CD4-positive, alpha-beta T cell (primary cell): ENCODE measurements at places on chromosomes 13 and 19. TPM values are rescaled to one million over a fixed set of nuclear protein-coding genes. Genes with fewer than 3 reads are reported as not detected.

The KIR3DL2 gene
- 1.6 TPM for total RNA-seq

The TTC9B gene
- not detected for total RNA-seq

The CEACAM3 gene
- total RNA-seq: not detected

The LYPD4 gene
- not detected for total RNA-seq

The PCDH17 gene
- 0.05 TPM for total RNA-seq

The ATXN8OS gene
- not detected for total RNA-seq

The C5AR1 gene
- total RNA-seq: 5.8 TPM

The ERVK3-1 gene
- total RNA-seq: 153 TPM

The CBARP gene
- total RNA-seq: 0.22 TPM

DNA sequence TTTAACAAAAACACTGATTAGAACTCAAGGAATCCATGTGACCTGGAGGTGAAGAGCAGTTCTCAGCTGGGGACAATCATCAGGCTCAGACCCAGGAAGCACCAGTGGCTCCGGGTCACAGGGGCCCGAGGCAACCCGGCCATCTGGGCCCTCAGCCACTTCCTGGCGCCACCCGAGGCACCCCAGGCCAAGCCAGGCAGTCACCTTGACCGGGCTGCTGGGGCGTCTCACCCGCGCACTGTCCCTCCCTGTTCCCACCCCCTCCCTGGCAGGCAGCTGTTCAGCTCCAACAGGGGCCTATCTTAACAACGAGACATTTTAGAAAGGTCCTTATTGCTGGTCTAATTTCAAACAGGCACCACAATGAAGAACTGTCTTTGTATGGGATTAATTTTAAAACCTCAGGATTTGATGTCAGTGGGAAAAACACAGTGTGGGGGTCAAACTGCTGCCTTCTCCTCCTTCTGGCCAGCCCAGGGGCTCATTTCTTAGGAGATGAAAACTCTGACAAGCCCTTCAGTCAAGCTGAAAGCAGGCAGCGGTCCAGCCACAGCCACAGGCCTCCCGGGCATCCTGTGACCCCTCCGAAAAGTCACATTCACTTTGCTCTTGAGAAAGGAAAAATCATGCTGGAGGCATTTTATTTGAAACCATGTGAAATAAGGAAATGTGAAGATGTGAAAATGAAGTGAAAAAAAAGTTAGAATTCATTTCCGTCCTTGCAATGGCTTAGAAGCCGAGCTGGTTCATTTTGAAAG, 83.3 kb downstream of the KCTD15 start:
- no peaks in the 10 kb centered on the region for H3K36me3 ChIP-seq
- H3K4me3 ChIP-seq: no peak overlapping the region
- peaks cover 2% of the 10 kb centered on the region for H3K27me3 ChIP-seq
- no peak for DNase-seq
- H3K27ac ChIP-seq: no peak overlapping the region

- H3K27ac ChIP-seq: no peak overlapping the region
- no peak for DNase-seq
- H3K27me3 ChIP-seq: no peaks in the 10 kb centered on the region
- peak overlapping the region; percentile 20 for H3K4me3 ChIP-seq
- peaks cover 13% of the 10 kb centered on the region for H3K4me1 ChIP-seq
- peaks cover 30% of the 10 kb centered on the region for H3K36me3 ChIP-seq
Measured at GRCh38 chr13:51420681-51421490, 31.9 kb downstream of the INTS6 start.

DNA sequence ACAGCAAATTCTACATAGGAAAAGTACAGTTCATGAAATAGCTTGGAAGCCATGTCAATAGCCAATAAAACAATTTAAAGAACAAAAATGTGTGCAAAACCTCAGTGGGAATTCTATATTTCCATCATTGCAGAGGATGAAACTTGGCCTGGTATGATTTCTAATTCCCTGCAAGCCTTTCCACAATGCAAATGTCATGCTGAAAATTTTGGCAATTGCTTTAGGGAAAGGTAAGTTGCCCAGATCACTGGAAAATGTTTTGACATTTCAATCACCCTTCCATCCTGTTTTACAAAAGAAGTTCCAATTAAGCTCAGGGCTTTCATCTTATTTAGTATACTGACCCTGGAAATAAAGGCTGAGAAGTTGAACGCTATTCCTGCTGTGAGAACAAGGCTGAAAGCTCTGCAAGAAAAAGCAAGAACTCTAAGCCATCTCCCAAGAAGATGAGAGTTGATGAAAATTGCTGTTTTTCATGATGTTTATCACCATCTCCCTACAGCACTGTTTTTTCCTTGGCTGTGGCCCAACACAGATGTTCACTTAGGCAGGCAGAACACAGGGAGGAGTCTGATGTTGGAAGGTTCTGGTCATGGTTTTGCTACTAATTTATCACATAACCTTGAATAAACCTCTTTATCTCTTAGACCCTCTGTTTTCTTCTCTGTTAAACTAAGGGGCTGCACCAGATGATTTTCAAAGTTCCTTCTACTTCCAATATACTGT, 263.7 kb downstream of the KCTD12 start:
- no peaks in the 10 kb centered on the region for H3K36me3 ChIP-seq
- H3K27me3 ChIP-seq: no peaks in the 10 kb centered on the region
- no peak overlapping the region for H3K4me3 ChIP-seq
- no peak overlapping the region for H3K27ac ChIP-seq
- no peak for DNase-seq

DNA sequence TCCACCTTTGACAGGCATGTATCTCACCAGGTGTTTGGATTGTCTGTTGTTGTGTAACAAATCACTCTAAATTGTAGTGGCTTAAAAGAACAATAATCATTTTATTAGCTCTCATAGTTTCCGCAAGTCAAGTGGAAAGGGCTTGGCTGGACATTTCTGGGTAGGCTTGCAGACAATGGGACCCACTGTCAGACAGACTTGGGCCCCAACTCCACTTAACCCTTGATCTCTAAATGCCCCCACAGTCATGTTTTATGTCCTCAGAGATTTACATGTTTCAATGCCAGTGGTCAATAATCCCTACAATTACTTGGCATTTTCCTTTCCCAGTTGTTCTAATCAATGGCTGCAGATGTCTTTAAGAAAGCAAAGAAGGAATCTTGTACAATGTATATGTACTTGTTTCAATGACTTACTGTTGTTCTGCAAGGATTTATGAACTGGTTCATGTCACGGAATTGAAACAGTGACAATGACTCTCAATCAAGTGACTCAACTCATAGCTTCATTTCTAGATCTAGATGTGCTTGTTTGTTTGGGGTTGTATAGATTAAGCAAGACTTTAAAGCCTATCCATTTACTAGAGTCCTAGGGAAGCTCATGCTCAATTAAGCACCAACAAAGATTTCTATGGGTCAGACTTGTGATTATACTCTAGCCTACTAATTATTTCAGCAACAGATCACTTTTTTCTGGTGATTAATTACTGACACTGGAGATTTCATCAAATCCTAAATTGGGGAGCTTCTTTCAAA, 510.1 kb upstream of the NBEA start:
- no peak for DNase-seq
- H3K4me3 ChIP-seq: no peak overlapping the region
- H3K27ac ChIP-seq: no peak overlapping the region
- no peaks in the 10 kb centered on the region for H3K27me3 ChIP-seq
- no peaks in the 10 kb centered on the region for H3K36me3 ChIP-seq

- H3K27me3 ChIP-seq: no peaks in the 10 kb centered on the region
- H3K4me3 ChIP-seq: no peak overlapping the region
- H3K27ac ChIP-seq: no peak overlapping the region
- no peaks in the 10 kb centered on the region for H3K4me1 ChIP-seq
Measured at GRCh38 chr13:78478183-78478582, 125.2 kb downstream of the POU4F1 start.

DNA sequence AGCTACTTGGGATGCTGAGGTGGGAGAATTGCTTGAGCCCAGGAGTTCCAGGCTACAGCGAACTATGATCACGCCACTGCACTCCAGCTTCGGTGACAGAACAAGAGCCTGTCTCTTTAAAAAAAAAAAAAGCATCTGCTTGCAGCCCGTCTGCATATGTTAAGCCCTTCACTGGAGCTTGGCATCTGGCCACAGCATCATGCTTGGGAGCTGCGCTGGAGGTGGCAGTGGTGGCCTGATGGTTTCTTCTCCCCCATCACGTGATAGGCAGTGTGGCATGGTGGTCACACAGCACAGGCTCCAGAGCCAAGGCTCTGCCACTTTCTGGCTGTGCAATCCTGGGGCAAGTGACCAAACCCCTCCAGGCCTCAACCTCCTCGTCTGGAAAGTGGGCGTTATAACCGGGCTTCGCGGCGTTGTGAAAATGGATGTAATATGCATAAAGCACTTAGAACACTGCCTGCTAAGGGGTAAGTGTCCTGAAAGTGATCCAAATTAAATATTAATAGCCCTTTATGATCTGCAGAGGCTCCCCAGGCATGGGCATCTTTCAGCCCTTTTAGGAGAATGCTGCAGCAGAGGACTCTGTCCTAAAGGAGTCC, 24.4 kb downstream of the MARK4 start:
- H3K27me3 ChIP-seq: no peaks in the 10 kb centered on the region
- H3K36me3 ChIP-seq: peaks cover 58% of the 10 kb centered on the region
- no peak overlapping the region for H3K4me3 ChIP-seq
- DNase-seq: no peak
- no peak overlapping the region for H3K27ac ChIP-seq

- H3K4me3 ChIP-seq: no peak overlapping the region
- no peaks in the 10 kb centered on the region for H3K36me3 ChIP-seq
- no peak for DNase-seq
- no peak overlapping the region for H3K27ac ChIP-seq
- H3K4me1 ChIP-seq: peaks cover 16% of the 10 kb centered on the region
Measured at GRCh38 chr19:39710333-39710890, 6.1 kb downstream of the LGALS14 start.

- H3K27me3 ChIP-seq: no peaks in the 10 kb centered on the region
- no peak for DNase-seq
- no peak overlapping the region for H3K4me3 ChIP-seq
- no peaks in the 10 kb centered on the region for H3K36me3 ChIP-seq
Measured at GRCh38 chr13:110168999-110169933, 137.7 kb downstream of the COL4A1 start.

DNA sequence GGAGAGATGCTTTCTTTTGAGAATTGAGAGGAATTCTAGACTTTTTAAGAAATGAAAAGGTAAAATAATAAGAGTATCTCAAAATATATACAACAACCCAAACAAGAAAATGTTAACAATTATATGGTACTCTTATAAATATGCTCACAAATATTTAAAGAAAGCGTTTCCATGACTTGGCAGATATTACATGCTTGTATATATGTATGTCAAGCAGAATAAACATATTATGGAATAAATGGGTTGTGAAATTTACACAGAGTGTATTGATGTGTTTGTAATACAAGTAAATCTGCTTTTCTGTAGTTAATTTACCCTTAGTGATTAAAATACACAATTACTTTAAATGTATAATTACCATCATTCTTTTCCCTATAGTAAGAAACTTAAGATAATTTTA, 65.8 kb downstream of the GPC6 start:
- no peak overlapping the region for H3K27ac ChIP-seq
- H3K4me3 ChIP-seq: no peak overlapping the region
- DNase-seq: no peak
- no peaks in the 10 kb centered on the region for H3K4me1 ChIP-seq

GRCh38 chr19:13051557-13052165, 51.0 kb downstream of the LYL1 start:
- peaks cover 5% of the 10 kb centered on the region for H3K27me3 ChIP-seq
- no peak for DNase-seq
- H3K36me3 ChIP-seq: no peaks in the 10 kb centered on the region
- peak overlapping the region; percentile 3 for H3K4me3 ChIP-seq
- peaks cover 14% of the 10 kb centered on the region for H3K4me1 ChIP-seq

GRCh38 chr13:84730376-84730775, 848.1 kb upstream of the SLITRK1 start:
- no peaks in the 10 kb centered on the region for H3K36me3 ChIP-seq
- H3K27me3 ChIP-seq: no peaks in the 10 kb centered on the region
- H3K27ac ChIP-seq: no peak overlapping the region

- no peaks in the 10 kb centered on the region for H3K4me1 ChIP-seq
- no peak overlapping the region for H3K4me3 ChIP-seq
- H3K27me3 ChIP-seq: no peaks in the 10 kb centered on the region
- DNase-seq: no peak
Measured at GRCh38 chr13:93857126-93857525, 622.4 kb downstream of the DCT start.

- DNase-seq: no peak
- H3K4me1 ChIP-seq: peaks cover 56% of the 10 kb centered on the region
- no peak overlapping the region for H3K4me3 ChIP-seq
- H3K36me3 ChIP-seq: no peaks in the 10 kb centered on the region
Measured at GRCh38 chr19:10233946-10234345, 2.8 kb upstream of the S1PR2 start.

- no peak overlapping the region for H3K4me3 ChIP-seq
- no peaks in the 10 kb centered on the region for H3K27me3 ChIP-seq
- no peak overlapping the region for H3K27ac ChIP-seq
- DNase-seq: no peak
- no peaks in the 10 kb centered on the region for H3K36me3 ChIP-seq
Measured at GRCh38 chr13:55652657-55653056, 1488.1 kb upstream of the PRR20A start.

GRCh38 chr13:74027161-74027779, 106.9 kb downstream of the KLF12 start:
- H3K36me3 ChIP-seq: peaks cover 12% of the 10 kb centered on the region
- peaks cover 11% of the 10 kb centered on the region for H3K4me1 ChIP-seq
- peak overlapping the region; percentile 78 for H3K27ac ChIP-seq
- no peak for DNase-seq
- peak overlapping the region; percentile 29 for H3K4me3 ChIP-seq
- no peaks in the 10 kb centered on the region for H3K27me3 ChIP-seq

- H3K27ac ChIP-seq: no peak overlapping the region
- DNase-seq: no peak
- H3K4me1 ChIP-seq: no peaks in the 10 kb centered on the region
- no peak overlapping the region for H3K4me3 ChIP-seq
Measured at GRCh38 chr19:27833031-27833430, 1379.9 kb downstream of the UQCRFS1 start.

DNA sequence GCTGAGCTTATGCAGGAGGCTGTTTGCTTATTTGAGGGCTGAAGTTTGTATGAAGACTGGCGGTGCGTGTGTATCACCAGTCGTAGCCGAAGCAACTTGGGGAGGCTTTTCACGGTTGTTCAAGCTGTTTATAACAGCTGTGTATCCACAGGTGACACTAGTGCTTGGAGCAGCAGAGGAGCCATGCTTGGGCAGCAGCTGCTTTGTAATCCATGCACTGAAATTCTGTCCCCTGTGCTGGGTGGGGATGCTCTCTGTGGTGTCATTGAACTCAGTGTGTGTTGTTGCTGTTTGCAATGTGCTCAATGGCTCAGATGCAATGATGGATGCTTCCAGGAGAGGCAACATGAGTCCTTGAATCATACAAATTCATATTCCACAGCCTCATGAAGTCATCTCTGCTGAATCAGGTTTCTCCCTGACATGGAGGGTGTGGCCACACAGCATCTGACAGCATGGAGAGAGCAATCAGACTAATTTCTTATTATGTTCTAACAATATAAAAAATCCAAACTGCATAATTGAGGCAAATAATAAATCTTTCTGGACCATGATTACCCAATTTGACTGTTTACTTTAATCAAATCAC, 18.8 kb upstream of the GTF3A start:
- DNase-seq: no peak
- no peak overlapping the region for H3K4me3 ChIP-seq
- H3K36me3 ChIP-seq: no peaks in the 10 kb centered on the region
- H3K4me1 ChIP-seq: peaks cover 8% of the 10 kb centered on the region
- no peak overlapping the region for H3K27ac ChIP-seq
